ENCODE measurements at places on chromosomes 5 and 9.
A peak's percentile ranks its signal among the peaks of the same experiment; 100 is the strongest.

DNA sequence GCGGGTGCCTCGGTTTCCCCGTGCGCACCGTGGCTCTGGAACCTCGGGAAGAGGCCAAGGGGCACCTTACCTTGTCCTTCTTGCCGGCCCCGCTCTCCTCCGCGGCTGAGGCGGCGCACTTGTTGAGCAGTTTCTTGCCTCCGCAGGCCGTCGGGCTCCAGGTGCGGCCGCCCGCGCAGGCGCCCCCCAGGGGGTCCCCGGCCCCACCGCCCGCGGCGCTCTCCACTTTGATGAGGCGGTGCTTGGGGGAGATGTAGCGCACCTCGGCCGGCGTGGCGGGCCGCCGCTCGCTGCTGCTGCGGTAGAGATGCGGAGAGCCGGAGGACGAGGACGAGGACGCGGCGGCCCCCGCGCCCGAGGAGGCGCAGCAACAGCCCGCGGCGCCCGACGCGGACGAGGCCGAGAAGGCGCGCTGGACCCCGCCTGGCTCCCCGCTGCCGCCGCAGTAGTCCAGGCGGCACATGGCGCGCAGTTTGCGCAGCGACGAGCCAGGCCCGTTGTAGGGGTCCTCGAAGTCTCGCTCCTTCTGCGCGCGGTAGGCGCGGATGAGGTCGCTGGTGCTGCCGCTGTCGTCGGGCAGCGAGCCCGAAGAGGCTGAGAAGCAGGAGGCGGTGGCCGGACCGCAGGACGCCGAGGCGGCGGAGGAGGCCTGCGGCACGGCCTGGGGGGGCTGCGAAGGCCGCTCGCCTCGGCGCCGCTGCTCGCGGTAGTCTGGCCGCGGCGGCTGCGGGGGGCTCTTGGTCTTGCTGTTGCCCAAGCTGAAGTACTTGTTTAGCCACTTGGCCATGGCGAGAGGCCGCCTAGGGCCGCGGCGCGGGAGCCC lies 957 bp downstream of the SHB start:
- DNase-seq = no peak

GRCh38 chr9:34179213-34180136 lies 632 bp downstream of the UBAP1 start:
- DNase-seq = peak; percentile 67

GRCh38 chr9:93988056-93988455 lies 32.9 kb upstream of the BARX1 start:
- DNase-seq = no peak

DNA sequence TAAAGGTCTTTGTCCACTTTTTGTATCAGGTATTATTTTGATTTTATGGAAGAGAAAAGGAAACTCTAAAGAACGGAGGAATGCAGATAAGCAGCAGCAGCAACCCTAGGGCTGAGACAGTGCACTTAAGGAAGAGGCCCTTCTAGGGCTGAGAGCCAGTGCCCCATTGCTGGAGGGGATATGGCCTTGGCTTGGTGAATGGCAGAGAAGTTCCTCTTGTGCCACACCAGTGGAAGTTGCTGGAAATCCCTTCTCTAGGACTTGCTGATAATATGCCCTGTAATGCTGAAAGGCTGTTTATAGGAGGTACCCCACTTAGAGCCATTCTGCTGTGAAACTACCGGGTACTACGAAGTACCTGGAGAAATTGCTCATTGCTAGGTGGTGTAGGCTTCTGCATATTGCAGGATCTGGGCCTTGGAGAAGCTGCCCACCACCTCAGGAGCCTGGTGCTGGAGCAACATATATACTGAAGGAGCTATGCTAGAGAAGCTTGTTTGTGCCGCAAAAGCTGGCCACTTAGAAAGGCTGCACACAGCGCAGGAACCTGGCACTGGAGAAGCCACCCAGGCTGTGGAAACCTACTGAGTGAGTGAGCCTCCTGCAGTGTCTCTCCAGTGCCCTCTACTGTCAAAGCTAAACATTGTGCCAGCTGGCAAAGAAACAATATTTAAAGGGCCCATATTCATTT lies 9.6 kb upstream of the UBTD2 start:
- DNase-seq = peak; percentile 78

DNA sequence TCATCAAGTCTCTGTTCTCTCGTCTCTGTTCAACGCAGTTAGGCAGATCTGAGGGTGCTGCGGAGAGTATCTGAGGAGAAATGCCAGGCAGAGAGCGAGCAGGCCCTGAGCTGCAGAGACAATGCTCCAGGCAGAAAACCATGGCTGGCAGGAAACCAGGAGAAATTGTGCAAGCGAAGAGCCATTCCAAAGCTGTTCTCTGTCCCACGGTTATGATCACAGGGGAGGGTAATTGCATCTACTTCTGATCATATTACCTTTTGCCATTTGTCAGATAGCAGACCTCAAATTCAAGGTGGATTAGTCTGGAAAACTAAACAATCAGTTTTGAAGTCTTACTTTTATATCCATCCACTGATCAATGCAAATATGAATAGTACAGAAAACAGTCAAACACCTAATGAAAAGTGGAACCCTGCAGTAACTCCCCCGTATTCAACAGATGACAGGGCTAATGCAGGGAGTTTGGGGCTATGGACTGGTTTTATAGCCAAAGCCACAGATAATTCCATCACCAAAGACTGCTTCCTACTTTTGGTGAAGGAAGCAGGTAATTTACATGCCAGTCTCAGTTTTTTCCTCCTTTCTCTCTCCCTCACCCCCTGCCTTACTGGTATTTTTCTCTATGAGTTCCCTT lies 228.0 kb downstream of the DCP2 start:
- no peak for DNase-seq

DNA sequence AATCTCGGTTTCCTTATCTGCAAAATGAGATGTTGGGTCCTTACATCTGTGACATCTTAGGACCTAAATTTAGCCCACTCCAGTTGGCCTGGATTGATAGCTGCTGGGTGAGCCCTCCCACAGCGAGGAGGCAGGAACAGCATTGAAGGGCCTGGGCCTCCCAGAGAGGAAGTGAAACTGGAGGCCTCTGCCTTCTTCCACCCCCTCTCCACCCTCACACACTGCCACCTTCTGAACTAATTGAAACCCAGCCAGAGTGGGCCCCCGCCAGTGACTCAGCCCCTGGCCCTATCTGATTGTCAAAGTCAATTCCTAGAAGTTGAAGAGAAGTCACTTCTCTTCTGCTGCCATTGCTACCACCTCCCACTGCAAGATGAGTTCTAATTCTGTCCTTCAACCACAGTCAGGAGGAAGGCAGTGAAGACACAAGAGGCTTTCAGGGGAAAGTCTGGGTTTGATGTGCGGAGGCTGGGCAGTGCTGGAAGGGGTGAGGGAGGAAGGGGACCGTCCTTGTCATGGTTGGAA lies 55.2 kb upstream of the NEK6 start:
- peak; percentile 98 for DNase-seq

All from OCI-M1 (cell line).